ENCODE measurements at places on chromosomes 11 and 22. TPM values are rescaled to one million over a fixed set of nuclear protein-coding genes. Genes with fewer than 3 reads are reported as not detected.

- no peak for DNase-seq
These were observed 5.2 kb upstream of the TBX10 start for GRCh38 chr11:67644472-67645418.

GRCh38 chr11:125935056-125935455, 10.8 kb upstream of the VSIG10L2 start:
- no peak for DNase-seq

DNA sequence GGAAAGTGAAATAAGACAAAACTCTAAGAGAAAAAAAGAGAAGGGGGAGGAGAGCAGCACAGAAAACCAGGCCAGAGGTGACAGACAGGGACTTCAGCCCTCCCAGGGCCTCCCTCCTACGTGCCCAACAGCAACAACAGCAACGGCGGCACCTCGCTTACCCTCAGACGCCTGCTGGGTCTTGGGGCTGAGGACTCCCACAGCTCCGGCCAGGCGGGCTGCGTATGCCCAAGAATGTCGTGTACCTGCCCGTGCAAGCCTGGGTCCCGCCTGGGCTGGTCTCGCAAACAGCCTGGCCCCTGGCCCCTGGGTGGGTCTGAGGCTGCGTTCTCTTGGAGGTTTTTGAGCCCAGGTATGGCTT, 30.5 kb downstream of the ARAP1 start:
- DNase-seq, result peak; percentile 75

DNA sequence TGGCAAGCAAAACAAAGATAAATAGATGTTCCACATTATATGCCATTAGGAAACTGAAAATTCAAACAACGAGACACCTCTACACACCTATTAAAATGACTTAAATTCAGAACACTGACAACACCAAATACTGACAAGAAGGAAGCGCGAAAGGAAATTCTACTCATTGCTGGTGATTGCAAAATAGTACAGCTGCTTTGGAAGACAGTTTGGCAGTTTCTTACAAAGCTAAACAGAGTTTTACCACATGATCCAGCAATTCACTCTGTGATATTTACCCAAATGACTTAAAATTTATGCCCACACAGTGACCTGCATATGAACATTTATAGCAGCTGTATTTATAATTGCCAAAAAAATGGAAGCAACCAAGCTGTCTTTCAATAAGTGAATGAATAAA, 232.6 kb downstream of the CASP12 start:
- peak; percentile 1 for DNase-seq

GRCh38 chr22:29070490-29070889, 2.3 kb upstream of the KREMEN1 start:
- peak; percentile 37 for DNase-seq

- no peak for DNase-seq
These were observed 4.2 kb upstream of the GAB4 start for GRCh38 chr22:17012267-17012666.

- no peak for DNase-seq
These were observed 61.0 kb upstream of the MYO18B start for GRCh38 chr22:25680956-25681355.

GRCh38 chr22:22867996-22868715, 19.5 kb upstream of the IGLL5 start:
- DNase-seq, result no peak

- DNase-seq, result peak; percentile 73
These were observed at the start of gene LIF for GRCh38 chr22:30245985-30246813. LIF (minus strand) TSS chr22:30246759; CDS start chr22:30246695, 64 bp downstream.

DNA sequence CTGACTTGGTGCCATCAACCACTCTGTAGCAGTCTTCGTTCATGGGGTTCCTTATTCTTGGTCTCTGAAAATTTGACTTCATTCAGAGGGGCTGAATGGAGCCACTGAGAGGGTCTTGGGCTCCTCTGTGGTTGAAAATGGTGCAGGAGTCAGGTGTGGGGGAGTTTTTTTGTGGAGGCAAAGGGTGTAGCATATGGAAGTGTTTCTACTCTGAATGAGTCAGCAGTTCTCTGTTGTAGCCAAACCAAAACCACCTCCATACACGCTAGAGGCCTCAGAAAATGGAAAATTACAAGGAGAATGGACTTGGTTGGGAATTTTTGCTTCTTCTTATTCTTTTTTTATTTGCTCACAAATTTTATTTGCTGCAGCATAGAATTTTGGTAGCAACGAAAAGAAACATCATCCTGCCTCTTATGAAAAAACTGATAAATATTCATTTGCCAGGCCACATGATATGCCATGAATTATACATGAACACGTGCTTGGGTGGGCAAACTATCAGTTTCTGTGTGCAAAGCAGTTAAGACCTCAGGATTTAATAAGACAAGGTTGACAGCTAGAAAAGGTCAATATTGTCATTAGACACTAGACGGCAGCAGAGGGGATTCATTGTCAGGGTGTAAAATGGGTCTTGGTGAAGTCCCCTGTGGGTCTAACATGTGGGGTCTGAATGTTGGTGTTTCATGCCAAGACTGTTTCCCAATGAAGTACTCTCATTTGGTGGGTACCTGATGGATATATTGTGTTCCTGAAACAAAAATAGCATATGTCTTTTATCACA, 111.7 kb downstream of the MYO18B start:
- no peak for DNase-seq

DNA sequence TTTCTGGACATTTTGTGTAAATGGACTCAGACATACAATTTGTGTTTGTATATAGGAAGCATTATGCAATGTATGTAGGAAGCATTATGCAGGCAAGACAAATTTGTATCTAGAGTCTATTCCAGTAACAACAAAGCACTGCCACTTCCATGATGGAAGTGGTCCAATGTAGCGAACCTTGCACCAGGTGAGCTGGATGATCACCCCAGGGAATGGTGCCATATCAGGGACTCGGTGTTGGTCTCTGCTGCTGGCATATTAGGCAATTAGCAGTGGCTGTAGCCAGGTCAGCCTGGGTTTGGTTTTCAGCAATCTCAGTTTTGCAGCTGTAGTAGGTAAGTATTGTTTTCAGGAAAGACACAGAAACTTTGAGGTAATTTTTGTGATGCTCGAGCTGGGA, 12.8 kb downstream of the ZFP91 start:
- peak; percentile 25 for DNase-seq

DNA sequence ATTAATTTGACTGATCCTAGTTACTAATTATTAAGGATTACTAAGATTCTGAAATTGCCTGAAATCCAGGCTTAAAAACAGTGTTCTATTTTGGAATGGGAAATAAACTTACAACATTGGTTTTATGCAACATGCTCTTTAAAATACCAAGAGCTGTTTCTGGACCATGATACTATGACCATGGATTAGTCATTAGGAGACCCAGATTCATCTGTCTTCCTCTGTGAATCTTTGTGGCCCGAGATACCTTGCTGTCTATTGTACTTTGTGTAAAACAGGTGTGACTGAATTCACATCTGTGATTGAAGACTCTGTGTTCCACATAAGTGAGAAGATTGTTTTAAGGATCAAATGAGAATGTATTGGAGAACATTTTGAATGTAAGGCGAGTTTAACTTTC, 98.8 kb downstream of the HSD17B12 start:
- no peak for DNase-seq

Gene PRG3
- polyA plus RNA-seq, result not detected

Gene MS4A4A
- polyA plus RNA-seq, result 3.2 TPM

Gene HOATZ
- not detected for polyA plus RNA-seq

Gene NXPE4
- 0.03 TPM for polyA plus RNA-seq
